Hair follicular keratinocyte (primary cell): ENCODE measurements at places on chromosomes 4 and X. TPM values are rescaled to one million over a fixed set of nuclear protein-coding genes. Genes with fewer than 3 reads are reported as not detected.

Gene CENPE
- total RNA-seq: 4.9 and 14.6 TPM in 2 replicates

Gene VCX3A
- not detected in 2 replicates for total RNA-seq

Gene XG
- total RNA-seq: 11.8 and 19.7 TPM in 2 replicates

Gene FBXW7
- 18.7 and 35.5 TPM in 2 replicates for total RNA-seq
